ENCODE measurements at places on chromosomes 16 and 17.

GRCh38 chr17:77677211-77677610 lies 281.3 kb upstream of the TNRC6C start:
- no peak for DNase-seq

DNA sequence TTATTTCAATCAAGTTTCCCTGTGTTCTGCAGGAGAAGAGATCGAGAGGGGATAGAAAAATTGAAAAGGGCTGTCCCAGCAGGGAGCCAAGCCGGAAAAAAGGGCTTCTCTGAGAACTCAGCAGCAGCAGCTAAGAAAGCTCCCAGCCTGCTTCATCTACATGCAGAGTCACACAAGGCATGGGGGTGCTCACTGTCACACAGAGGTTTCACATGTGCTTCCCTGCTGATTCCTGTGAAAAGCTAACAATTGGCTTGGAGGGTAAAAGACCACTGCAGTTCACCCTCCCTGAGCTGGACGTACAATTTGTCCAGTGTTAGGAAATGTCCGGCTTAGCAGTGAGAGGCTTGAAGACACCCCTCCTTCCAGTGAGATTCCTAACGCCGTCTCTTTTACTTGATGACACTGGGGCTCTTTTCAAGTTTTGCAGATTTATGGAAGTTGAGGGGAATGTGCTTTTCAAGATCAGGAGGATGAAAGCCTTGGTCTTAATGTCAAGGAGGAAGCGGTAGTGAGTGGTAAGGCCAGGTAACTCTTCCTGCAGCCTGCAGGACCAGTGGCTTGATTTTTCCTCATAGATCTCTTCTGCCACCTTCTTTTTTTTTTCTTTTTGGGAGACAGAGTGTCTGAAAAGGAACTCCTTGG lies 85.6 kb downstream of the WNT3 start:
- no peak for DNase-seq

- no peak for DNase-seq
Measured at GRCh38 chr17:67055811-67056745, 11.7 kb downstream of the CACNG1 start.

GRCh38 chr17:12620200-12620720 lies 45.4 kb upstream of the MYOCD start:
- DNase-seq: no peak

- DNase-seq: no peak
Measured at GRCh38 chr17:49585422-49586027, 9.9 kb downstream of the NXPH3 start.

DNA sequence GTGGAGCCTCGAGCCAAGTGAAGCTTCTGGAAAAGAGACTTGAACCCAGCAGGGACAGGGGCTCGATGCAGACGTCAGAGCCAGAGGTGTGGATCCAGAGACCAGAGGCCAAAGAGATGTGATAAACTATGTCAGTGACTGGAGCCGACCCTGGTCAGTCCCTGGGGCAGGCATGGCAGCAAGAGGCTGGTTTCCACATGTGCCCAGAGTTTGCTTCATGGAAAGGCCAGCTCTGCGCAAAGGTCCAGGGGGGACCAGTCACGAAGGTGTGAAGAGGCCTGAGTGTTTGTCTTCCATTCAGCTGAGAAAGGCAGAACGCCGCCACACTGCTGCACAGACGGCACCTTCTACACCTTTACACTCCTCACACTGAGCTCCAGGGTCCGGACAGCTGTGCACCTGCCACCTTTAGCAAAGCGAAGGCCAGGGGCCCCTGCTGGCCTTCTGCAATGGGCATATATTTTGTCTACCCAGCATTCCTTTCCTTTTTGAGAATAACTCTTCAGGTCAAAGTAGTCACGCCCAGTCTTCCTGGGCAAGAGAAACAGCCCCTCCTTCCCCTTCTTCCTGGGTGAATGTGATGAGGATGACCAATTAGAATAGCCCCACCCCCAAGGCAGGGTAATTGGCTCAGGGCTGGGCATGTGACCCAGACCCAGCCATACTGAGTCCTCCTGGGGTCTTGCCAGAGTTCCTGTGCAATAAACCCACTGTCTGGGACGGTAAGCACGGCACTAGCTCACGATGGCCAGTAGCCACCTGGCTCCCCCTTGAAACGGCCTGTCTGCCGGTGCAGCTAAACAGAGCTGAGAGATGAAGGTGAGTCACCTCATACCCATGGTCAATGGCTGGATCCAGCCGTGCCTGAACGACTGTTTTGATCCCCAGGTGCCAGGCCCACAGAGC lies 2.3 kb upstream of the RPH3AL start:
- DNase-seq: no peak

DNA sequence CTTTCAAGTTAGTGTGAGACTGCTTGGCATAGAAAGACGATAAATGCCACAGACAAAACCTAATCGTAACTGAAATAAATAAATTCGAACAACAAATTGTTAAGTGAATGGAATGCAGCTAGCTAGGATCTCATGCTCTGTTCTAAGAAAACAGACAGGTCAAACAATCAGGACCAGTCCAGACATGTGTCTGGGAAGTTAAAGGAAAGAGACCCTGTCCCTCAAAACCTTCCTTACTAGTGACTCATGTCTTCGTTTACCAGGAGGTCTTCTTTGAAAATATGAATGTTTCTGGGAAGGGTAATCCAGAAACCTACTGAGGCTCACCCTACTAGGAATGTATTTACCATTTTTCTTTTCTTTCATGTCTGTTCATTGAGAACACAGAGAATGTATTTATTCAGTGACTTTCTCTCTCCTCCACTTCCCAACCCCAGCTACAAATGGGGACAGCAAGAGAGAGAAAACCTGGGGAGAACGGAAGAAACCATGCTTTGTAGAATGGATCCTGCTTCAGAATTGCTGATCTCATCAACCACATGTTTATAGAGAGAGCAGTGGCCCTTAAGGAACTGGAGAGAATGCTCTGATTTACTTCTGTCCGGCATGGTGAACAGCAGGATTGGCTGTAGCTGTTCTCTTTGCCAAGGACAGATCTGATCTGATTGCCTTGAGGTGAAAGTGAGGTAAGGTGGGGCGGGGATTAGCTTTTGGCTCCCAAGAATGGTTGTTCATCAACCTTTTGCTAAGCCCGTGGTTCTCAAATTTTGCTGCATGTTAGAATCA lies 39.4 kb upstream of the DHX8 start:
- DNase-seq: no peak

DNA sequence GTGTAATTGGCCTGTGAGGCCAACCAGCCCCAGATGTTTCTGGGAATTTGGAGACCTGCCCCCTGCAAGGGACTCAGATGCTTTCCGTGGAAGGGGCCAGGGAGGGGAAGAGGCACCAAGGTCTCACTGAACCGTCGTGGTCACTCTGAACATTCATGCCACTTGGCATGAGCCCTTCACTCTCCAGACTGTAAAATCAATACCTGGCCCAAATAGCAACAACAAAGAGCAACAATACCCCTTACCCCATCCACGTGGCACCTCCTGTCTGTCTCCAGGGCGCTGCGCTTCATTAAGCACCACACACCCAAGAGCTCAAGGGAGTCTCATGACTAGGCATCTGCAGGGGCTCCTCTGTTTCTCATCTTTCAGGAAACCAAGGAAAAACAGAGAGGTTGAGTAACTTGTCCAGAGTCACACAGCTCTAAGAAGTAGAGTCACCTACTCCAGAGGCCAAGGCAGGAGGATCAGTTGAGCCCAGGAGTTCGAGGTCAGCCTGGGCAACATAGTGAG lies 52.8 kb downstream of the SOCS1 start:
- no peak for DNase-seq

DNA sequence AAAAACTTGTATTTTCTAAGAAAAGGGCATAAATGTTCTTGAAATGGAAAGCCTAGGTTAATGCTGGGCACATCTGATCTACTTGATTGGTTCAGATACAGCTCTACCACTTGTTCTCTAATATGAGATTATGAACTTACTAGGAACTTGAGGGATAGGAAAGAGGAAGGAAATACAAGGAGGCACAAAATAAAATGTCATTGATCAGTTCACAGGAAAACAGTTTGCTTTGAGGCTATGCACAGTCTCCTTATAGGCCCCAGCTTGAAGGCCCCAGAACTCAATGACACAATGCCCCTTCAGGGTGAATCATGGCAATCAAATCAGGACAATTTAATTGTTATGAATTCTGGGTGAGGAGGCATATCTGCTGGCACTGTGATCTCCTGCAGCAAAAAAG lies 27.1 kb downstream of the NXPH3 start:
- no peak for DNase-seq

GRCh38 chr17:36059406-36059805 lies 4.7 kb upstream of the CCL18 start:
- DNase-seq: no peak

DNA sequence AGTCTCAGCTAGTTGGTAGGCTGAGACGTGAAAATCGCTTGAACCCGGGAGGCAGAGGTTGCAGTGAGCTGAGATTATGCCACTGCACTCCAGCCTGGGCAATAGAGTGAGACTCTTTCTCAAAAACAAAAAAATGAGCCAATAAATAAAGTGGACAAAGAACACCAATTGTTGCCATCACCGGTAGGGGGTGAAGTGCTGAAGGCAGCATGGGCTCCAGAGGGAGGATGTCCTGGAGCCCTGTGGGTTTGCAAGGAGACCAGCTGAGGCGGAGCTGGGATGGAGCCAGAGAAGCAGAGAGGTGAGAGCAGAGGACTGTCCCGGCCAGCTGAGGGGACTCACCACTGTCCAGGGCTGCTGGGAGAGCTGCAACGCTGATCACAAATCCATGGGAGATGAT lies 13.8 kb downstream of the CHST6 start:
- DNase-seq: no peak
